ENCODE measurements at places on chromosomes 3 and 15.

GRCh38 chr15:43243020-43243645, 22.3 kb upstream of the EPB42 start:
- no peak for DNase-seq

GRCh38 chr15:90545095-90545494, 15.4 kb downstream of the CRTC3 start:
- DNase-seq: no peak

GRCh38 chr15:48992096-48992495, 28.4 kb upstream of the SHC4 start:
- DNase-seq: no peak

- DNase-seq: no peak
Measured at GRCh38 chr3:98263944-98264343, at the start of gene OR5H6. Gene OR5H6 (plus strand): TSS chr3:98264244. CDS start chr3:98264333, 89 bp downstream.

DNA sequence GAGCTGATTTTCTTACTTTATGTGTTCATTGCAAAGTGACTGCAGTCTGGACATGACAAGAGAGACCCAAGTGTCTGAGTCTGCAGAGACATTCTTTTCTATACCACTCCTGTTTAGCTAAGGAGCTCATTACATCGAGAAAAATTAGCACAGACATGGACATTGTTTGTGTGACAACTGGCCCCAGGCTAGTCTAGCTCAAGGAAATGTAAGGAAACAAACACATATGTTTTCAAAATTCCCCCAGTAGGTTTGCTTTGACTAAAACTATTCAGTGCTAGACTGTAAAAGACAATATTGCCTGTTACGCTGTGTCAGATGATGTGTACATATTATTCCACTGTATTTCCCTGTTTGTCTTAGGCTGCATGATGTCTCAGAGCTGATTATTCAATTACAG, 40.9 kb downstream of the TPRG1 start:
- DNase-seq: no peak

- DNase-seq: no peak
Measured at GRCh38 chr3:84961521-84962255, 2.9 kb downstream of the CADM2 start.

GRCh38 chr3:97131476-97131875, 317.1 kb downstream of the EPHA6 start:
- no peak for DNase-seq

DNA sequence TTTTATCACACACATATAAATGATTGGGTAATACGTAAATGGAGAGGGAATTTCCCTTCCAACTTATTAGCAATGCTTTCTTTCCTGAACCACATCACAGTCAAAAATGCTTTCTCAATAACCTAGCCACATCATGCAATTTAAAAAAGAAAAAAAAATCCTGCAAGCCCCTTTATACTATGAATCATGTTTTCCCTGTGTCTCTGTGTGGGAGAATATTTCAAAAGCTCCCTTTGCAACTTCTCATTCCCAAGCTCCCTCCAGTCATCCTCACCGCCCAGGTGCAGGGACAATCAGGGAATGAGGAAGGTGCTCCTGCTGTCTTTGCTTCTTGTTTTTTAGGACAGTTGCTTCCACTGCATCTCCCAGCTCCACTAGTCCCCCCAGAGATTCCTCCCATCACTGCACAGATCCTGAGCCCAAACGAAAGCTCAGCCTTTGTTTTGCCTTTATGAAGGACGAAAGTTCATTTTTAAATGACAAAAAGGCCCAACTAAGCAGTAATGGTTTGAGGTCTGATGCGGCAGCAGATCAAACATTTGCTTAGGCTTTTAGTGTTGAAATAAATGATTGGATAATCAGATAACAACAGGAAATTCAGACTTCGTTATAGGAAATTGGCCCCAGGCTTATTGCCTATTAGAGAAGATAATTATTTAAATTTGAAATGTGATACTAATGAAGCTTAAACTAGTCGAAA, 47.8 kb upstream of the ADGRG7 start:
- no peak for DNase-seq

- DNase-seq: no peak
Measured at GRCh38 chr3:72659188-72659587, 189.1 kb downstream of the SHQ1 start.

DNA sequence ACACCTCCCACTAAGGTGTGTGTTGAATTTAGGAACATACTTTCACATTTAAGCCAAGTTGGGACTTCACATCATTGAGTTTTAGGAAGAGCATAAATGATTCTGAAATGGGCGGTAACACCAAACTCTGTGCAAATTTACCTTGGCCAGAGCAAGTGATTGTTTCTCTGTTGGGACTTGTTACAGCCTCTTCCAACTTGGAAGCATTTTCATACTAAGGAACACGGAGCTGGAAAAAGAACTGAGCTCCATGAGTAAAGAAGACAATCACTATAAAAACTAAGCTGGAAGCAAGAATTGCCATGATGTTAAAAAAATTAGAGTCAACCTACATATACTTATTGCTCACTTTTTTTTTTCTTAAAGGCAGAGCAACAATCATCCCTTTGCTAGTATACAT, 371.3 kb downstream of the ERC2 start:
- no peak for DNase-seq

DNA sequence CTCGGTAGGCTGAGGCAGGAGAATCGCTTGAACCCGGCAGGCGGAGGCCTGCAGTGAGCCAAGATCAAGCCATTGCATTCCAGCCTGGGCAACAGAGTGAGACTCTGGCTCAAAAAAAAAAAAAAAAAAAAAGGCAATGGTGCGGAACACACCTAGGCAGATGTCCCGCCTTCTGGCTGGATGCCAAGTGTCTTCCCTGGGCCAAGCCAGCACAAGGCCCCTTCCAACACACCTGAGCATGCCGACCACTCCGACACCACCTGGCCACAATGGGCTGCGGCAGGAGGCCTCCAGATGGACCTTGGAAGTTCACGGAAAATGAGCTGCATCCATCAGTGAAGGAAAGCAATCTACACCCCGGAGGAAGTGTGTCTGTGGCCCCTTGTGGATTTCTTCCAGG, 19.0 kb downstream of the NUP210 start:
- DNase-seq: no peak

GRCh38 chr3:103991-104390, 92.6 kb upstream of the CHL1 start:
- no peak for DNase-seq

GRCh38 chr15:93067649-93068085, 21.3 kb downstream of the RGMA start:
- DNase-seq: no peak

DNA sequence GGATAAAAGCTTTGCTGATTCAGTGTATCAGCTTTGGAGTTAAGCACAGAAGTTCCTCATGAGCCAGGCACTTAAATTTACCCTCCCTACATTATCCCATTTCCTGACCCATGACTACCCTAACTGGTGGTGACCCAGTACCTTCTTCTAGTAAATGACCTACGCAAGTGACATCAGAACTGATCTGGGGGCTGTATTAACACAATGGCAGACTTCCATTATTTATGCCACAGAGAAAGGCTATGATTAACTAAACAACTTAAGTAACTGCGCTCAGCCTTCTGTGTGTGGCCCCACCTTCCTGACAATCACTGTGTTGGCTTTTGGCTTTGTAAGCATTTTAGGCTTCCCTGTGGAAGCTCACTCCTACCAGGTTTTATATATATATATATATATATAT, 1.9 kb downstream of the MB21D2 start:
- no peak for DNase-seq

GRCh38 chr15:28943146-28943545, 57.4 kb downstream of the APBA2 start:
- no peak for DNase-seq

GRCh38 chr15:43186003-43186353, 775 bp downstream of the CCNDBP1 start:
- no peak for DNase-seq

DNA sequence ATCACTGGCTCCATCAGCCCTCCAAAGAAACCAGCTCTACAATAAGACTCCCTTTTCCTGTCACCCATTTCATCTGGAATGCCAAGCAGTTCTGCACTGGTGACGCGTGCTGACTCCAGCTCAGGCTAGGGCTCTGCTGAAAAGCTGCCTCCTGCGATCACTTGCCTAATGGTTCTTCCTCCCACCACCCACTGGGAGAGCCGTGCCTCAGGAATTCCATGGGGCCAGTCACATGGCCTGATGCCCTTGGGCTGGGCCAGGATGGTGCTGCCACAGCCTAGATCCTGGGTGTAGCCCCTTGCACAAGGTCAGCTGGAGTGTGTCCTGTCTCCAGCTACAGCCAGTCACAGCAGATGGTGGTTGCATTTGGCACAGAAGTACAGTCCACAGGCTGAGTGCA, 98.9 kb downstream of the DNAJB8 start:
- no peak for DNase-seq

GRCh38 chr15:96347181-96348111, 16.9 kb downstream of the NR2F2 start:
- DNase-seq: no peak

- no peak for DNase-seq
Measured at GRCh38 chr3:176692199-176692965, 504.9 kb downstream of the TBL1XR1 start.

DNA sequence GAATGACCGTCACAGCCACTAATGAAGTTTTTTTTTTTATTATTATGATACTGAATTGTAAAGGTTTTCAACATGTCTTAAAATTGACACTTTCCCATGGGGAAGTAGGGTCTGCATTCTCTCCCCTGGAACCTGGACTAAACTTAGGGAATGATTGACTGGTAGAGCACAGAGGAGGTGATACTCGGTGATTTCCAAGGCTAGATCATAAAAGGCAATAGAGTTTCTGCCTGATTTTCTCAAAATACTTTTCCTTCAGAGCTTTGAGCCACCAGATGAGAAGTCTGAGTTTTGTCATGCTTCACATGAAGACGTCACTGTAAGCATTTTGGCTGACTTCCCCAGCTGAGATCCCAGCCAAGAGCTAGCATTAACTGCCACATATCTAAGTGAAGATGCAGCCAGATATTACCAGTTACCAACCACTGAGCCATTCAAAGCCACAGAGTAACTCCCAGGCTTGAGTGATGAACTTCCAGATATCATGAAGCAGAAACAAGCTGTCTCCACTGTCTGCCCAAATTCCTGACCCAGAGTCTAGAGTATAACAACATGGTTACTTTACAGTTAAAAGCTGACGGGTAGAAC, 105.8 kb downstream of the LSAMP start:
- no peak for DNase-seq

DNA sequence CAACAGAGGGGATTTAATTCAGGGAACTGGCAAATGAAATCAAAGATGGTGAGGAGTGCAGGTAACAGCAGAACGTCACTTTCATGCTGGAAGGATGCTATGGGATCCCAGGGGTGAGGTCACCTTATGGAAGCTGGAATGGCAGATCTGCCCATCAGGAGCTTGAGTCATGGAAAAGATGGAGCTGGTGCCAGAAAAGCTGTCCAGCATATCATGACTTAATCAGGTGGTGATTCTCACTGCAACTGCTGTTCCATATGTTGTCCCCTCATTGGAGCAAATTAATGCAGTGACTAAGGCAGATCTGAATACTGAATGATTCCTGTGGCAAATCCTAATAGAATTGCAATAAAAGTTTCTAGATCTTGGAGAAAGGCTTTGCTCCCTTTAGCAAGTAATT, 38.4 kb downstream of the HHLA2 start:
- DNase-seq: no peak

DNA sequence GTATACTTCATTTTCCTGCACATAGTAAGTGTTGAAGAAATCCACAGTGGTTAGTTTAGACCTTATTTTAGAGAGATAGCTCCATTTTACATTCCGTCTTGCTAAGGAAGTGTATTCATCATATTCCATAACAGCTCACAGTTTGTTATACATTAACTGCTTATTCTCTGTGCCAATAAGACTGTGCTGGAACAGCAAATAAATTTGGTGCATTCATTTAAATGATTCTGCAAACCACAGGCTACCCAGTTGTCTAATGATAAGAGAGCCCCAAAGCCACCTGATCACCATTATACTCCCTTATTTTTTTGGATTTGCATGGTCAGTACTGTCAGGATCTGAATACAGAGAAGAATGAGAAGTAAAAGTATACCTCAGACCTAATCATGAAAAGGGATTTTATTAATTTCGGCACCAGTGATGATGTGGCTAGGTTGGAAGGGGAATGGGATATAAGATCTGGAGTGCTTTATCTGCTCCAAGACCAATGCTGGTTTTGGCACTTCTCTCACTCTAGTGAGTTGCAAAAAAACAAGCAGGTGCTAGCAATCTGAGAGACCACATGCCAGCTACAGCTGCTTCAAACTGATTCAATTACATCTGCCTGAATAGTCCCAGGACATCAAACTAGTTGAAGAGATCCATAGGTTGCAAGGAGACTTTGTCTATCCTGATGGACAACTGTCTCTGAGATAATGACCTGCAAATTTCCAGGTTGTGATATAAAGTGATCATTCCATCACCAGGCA, 254.8 kb downstream of the ZBTB20 start:
- DNase-seq: no peak

GRCh38 chr15:41333026-41333562, 413 bp downstream of the NUSAP1 start:
- no peak for DNase-seq

DNA sequence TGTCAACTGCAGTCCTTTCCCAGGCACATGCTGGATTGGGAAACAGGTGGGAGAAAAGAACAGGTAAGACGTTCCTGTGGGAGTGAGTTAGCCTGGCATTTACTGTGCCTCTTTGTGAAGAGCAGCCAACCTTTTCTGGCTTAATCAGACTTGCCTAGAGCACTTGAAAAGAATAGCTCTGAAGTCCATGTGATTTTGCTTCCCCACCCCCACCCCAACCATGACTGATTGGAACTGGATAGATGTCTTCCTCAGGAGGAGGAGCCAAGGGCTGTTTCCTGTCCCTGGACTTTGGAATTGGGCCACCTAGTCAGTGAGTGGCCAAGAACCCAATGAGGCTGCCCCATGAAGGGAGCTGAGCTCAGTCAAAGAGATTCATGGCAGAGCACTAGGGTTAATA, 4.7 kb upstream of the TMEM41A start:
- no peak for DNase-seq

GRCh38 chr15:43492266-43492665, 690 bp downstream of the TP53BP1 start:
- no peak for DNase-seq

DNA sequence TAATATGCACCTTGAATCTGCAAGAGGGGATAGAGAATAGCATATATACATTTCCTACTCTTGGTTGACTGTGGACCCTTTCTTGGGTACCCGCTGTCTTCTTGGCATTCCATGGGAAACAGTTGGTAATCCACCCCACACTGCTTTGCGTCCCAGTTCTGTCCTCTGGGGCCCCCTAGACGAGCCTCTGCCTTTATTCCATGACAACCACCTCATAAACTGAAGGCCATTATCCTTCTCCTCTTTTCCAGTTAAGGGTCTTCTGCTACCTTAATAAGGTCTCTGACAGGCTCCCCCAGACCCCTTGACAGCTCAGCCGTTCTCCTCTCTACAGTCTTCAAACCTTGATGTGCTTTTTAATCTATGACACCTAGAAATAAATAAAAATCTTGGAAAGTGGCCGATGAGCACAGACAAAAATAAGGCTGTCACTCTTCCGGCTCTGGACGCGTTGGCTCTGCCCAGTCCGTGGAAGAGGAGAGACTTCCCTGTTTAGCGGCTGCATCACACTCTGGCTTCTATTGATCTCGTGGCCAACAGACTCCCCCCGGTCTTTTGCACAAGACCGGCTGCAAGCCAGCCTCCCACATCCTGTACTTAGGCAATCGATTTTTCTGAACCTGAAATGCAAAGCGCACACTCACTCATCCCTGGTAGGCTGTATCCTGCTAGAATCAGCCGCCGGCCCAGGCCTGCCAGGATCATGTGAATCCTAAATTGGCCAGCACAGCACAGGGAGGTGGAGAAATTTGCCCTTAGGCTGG, 251.0 kb upstream of the TLE3 start:
- DNase-seq: no peak
